ENCODE measurements at places on chromosomes 4 and X.

DNA sequence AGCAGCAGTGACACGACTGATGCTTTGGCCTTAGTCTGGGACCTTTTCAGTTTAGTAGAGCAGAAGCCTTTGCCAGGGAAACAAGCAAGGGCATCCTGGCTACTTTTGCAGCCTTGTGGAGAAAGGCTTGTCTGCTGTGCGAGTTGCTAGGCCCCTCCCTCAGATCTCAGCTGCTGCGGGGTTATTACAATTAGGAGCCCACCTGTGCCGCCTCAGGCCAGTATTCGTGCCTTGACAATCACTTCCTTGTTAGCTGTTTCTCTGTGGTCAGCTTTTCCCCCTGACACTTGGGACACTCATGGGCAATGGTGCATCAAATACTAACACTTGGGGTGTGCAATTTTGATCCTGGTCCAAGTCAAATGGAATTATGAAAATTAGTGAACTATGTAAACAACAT is 67.9 kb downstream of the SH2D1A start:
- DNase-seq: no peak

GRCh38 chrX:65697915-65698796 is 30.7 kb downstream of the MSN start:
- peak; percentile 57 for DNase-seq

DNA sequence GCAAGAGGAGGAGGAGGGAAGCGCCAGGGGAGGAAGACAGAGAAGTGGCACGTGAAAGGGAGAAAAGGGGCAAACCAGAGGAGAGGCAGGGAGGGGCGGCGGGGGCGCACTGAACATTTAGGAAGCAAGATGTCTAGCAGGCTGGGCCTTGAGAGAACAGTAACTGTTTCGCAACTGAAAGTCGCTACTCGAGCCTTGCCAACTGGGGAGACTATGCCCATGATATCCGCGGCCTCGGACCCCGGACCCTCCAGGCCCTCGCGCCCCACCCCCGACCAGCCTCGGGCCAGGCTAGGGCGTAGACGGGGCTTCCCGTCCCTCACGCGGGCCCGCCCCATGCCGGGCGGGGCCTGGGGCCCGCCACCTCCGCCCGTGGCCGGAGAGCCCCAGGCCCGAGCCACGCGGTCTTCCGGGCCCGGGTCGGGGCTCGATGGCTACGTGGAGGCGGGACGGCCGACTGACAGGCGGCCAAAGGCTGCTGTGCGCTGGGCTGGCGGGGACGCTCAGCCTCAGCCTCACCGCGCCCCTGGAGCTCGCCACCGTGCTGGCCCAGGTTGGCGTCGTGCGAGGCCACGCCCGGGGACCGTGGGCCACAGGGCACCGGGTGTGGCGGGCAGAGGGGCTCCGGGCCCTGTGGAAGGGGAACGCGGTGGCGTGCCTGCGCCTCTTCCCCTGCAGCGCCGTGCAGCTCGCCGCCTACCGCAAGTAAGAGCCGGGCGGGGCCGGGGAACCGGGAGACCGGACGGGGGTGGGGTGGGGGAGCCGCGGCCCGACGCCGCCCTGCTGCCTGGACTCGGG is at the start of gene SLC25A43:
SLC25A43 (plus strand) TSS at position 363 of the 798 bp plus-strand sequence; CDS start at position 431, 68 bp downstream.
- DNase-seq: no peak

- no peak for DNase-seq
Observed at GRCh38 chr4:97013711-97014110, 1129.6 kb downstream of the STPG2 start.

DNA sequence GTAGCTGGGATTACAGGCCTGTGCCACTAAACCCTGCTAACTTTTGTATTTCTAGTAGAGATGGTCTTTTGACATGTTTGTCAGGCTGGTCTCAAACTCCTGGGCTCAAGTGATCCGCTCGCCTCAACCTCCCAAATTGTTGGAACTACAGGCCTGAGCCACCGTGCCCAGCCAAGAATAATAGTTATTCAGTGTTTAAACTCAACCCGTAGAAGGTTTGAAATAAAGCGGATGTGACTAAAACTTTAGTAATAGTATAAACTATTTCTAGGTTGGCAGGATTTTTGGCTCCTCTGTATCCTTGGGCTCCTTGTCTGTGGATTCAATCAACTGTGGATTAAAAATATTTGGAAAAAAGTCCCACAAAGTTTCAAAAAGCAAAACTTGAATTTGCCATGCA is 37.8 kb downstream of the PCDH10 start:
- DNase-seq: no peak
